Activated naive CD8-positive, alpha-beta T cell treated with anti-CD3 and anti-CD28 coated beads, Interleukin-2, amount 10 ng/mL, durations not matched to agents 7 days and 5 days (primary cell): ENCODE measurements at places on chromosomes 7 and 10. TPM values are rescaled to one million over a fixed set of nuclear protein-coding genes. Genes with fewer than 3 reads are reported as not detected.

DNA sequence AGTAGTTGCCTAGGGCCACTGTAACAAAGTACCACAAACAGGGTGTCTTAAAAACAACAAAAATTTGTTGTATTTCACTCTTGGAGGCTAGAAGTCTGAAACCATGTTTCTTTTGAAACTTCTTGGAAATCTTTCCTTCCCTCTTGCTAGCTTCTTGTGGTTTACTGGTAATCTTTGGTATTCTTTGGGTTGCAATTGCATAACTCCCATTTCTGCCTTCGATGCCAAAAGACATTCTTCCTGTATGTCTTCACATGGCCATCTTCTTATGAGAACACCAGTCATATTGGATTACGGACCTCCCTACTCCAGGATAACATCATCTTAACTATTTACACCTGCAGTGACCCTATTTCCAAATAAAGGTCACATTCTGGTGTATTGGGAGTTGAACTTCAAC, 357.4 kb downstream of the PPP1R3A start:
- no peaks in the 10 kb centered on the region for H3K36me3 ChIP-seq
- DNase-seq, result no peak
- H3K4me3 ChIP-seq, result no peak overlapping the region
- H3K27ac ChIP-seq, result no peak overlapping the region

DNA sequence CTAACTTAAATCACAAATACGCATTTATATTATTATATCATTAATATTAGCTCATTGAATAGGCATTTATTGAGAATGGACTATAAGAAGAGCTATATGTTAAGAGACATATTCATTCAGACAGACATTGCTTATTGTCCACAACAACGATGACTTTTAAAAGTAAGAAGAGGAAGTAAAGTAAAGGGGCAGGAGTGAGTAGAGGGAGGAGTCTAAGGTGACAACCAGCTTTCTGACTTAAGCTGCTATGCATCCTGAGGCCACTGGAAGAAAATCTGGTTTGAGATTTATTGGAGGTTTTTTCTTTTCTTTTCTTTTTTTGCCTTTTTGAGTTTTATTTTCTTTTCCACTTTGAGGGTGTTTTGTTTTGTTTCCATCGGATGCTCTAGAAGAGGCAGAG, 723.5 kb downstream of the GRM8 start:
- no peaks in the 10 kb centered on the region for H3K36me3 ChIP-seq
- no peak overlapping the region for H3K27ac ChIP-seq
- no peak overlapping the region for H3K4me3 ChIP-seq
- H3K4me1 ChIP-seq, result no peaks in the 10 kb centered on the region

- no peaks in the 10 kb centered on the region for H3K36me3 ChIP-seq
- peaks cover 1% of the 10 kb centered on the region for H3K4me1 ChIP-seq
- no peak for DNase-seq
- no peak overlapping the region for H3K4me3 ChIP-seq
Measured at GRCh38 chr10:113493195-113493594, 59.7 kb upstream of the HABP2 start.

DNA sequence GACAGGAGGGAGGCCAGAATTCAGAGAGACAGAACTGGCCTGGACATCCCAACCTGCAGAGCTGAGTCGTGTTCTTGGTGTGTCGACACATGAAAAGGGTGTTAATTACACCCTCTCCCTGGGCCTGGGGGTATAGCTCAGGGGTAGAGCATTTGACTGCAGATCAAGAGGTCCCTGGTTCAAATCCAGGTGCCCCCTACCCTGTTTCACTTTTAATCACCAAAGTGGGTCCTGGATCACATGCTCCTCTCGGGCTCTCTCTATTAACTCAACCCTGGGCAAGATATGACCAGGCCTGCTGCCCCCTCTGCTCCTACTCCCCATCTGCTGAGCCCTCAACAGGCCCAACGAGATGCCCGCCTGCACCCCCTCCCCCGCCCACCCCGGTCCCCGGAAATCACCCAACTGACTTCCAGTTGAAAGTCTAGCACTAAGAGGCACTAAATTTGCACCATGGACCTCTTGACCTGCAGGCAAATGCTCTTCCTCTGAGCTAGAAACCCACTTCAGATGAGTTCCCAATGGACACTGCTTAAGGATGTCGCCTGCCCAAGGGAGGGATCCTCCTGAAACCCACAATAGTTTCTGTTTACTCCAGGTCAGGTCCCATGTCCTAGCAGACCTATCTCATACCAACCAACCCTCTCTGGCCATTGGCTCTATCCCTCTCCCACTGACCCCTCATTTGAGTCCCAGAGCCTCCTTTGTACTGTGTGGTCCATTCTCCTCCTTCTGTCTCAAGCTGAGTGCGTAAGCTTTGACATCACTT, 137.6 kb downstream of the ZNF467 start:
- H3K36me3 ChIP-seq, result no peaks in the 10 kb centered on the region
- no peaks in the 10 kb centered on the region for H3K4me1 ChIP-seq
- H3K27me3 ChIP-seq, result peaks cover 6% of the 10 kb centered on the region
- H3K27ac ChIP-seq, result no peak overlapping the region

GRCh38 chr10:3104251-3104918, 37.0 kb downstream of the PFKP start:
- H3K27me3 ChIP-seq, result no peaks in the 10 kb centered on the region
- no peak overlapping the region for H3K4me3 ChIP-seq
- DNase-seq, result no peak
- no peak overlapping the region for H3K27ac ChIP-seq
- peaks cover 3% of the 10 kb centered on the region for H3K4me1 ChIP-seq

DNA sequence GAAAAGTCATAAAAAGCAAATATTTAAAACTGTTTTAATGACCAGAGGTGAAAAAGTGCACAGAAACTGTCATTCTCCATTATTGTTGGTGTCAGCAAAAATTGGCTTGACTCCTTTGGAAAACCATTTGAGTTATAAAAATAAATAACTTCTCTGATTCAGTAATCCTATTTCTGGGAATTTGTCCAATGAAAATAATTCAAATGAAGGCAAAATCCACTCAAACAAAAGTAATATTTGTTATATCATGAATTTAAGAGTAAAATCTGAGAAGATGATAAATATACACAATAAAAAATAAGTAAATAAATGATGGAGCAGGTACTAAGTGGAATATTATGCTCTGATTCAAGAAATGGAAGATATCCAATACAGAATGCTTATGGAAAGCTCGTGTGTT, 326.6 kb upstream of the KLF6 start:
- no peaks in the 10 kb centered on the region for H3K27me3 ChIP-seq
- H3K4me3 ChIP-seq, result no peak overlapping the region
- no peak overlapping the region for H3K27ac ChIP-seq
- peaks cover 20% of the 10 kb centered on the region for H3K36me3 ChIP-seq

GRCh38 chr10:62278441-62278910, 9.8 kb upstream of the RTKN2 start:
- no peaks in the 10 kb centered on the region for H3K36me3 ChIP-seq
- H3K4me1 ChIP-seq, result no peaks in the 10 kb centered on the region
- DNase-seq, result no peak
- peaks cover 17% of the 10 kb centered on the region for H3K27me3 ChIP-seq

DNA sequence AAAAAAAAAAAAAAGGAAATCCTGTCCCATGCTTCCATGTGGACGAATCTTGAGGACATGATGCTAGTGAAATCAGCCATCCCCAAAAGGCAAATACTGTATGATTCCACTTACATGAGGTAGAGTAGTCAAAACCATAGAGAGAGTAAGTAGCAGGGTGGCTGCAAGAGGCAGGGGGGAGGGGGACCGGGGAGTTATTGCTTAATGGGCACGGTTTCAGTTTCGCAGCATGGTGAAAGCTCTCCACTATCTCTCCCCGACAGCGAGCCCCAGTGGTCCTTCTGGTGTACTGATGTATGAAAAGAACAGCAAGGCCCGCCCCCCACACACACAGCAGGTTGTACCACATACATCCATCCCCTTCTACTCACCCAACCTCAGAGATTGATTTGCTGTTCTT, 32.8 kb downstream of the NOD1 start:
- peaks cover 2% of the 10 kb centered on the region for H3K4me1 ChIP-seq
- H3K27me3 ChIP-seq, result no peaks in the 10 kb centered on the region
- no peak overlapping the region for H3K4me3 ChIP-seq
- H3K27ac ChIP-seq, result peak overlapping the region; percentile 0

DNA sequence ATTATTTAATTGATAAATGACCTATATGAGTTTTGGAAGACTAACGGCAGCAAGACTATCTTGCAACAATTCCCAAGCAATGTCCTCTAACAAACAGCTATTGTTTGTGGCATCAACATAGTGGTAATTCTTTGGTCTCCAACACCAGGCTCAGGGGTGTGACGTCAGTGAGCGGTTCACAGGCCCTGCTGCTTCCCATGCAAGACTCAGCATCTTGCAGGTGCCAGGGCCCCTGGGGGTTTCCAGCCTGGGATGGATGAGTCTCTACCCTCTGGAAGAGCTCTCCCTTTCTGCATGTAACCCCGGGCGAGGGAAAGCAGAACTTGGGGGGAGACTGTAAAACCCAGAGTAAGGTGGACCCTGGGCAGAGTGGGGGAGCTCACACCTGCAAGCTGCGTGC, 164.7 kb downstream of the ACTR3B start:
- H3K27ac ChIP-seq, result no peak overlapping the region
- peaks cover 25% of the 10 kb centered on the region for H3K27me3 ChIP-seq
- peaks cover 2% of the 10 kb centered on the region for H3K4me1 ChIP-seq
- no peak overlapping the region for H3K4me3 ChIP-seq
- H3K36me3 ChIP-seq, result no peaks in the 10 kb centered on the region

DNA sequence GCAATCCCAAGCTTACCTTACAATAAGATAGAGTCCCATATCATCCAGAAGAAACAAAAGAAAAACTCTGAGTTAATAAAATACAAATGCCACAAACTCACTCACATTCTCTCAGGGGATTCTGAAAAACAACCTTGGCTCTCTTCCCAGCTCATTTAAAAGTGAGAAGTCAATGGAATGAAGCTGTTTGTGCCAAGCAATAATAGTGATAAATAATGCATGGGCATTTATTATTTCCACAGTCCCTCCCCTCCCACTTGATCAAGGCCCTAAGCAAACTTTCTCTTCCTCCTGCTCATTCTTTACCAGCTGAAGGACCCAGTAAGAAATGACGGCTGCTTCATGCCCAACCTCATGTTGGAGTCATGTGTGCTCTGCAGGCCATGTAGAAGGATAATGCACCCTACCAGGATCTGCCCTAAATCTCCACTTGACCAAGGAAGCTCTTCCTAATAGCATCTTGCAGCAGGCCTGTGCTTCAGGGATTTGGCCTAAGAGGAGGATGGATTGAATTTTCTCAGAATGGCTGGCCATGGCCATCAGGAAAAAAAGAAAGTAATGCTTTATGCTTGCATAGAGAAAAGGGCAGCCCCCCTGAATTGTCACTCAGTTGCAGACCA, 451.3 kb downstream of the GPAM start:
- H3K27ac ChIP-seq, result no peak overlapping the region
- no peaks in the 10 kb centered on the region for H3K27me3 ChIP-seq
- H3K4me3 ChIP-seq, result no peak overlapping the region
- DNase-seq, result no peak
- no peaks in the 10 kb centered on the region for H3K4me1 ChIP-seq

The AKR1C4 gene
- not detected for total RNA-seq

The GNAT3 gene
- not detected for total RNA-seq

The ERV3-1 gene
- total RNA-seq, result 16.9 TPM

The IFIT2 gene
- total RNA-seq, result 18.5 TPM
